ENCODE measurements at places on chromosomes 6 and 20.
A peak's percentile ranks its signal among the peaks of the same experiment; 100 is the strongest.

DNA sequence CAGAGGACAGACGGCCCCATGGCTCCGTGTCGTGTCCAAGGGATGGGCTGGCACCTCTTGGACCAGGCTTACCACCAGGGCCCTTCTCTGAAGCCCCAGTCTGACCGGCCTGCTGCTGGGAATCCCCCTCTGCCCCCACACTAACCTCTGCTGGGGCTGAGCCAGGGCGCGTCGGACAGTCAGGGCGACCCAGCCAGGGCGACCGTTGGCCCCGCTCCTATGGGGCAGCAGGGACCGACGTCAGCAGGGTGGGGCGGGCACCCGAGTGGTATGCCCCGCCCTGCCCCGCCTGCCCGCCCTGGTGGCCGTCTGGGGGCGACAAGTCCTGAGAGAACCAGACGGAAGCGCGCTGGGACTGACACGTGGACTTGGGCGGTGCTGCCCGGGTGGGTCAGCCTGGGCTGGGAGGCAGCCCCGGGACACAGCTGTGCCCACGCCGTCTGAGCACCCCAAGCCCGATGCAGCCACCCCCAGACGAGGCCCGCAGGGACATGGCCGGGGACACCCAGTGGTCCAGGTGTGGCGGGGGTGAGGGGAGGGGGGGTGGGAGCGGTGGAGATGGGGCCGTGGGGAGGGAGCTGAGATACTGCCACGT, at the start of gene SLC17A9:
Gene SLC17A9, plus strand, starts transcription at position 337 of the 595 bp plus-strand sequence. Its CDS starts 122 bp downstream, at position 459.
- DNase-seq: peak; percentile 91

DNA sequence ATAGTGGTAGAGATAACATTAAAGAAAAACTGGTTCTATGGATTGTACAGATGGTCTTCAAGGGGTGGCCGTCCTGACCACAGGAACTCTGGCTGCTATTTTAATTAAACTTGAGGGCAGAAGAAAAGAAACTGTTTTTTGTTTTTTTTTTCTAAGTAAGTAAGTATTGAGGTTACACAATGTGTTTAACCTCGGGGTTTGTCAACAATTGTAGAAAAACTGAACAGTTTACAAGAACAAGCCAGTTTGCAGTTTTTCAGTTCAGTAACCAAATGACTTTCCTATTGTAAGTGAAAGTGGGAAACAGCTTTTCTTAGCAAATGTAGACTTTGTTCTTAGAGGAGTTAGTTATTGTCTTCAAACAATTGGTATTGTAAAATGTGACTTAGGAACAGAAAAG, 77.0 kb downstream of the PLCB1 start:
- DNase-seq: no peak

GRCh38 chr6:139425780-139426179, 51.3 kb upstream of the CITED2 start:
- DNase-seq: no peak

GRCh38 chr6:165768961-165769360, 105.9 kb upstream of the PDE10A start:
- DNase-seq: no peak

- DNase-seq: no peak
Observed at GRCh38 chr6:165677091-165677490, 14.1 kb upstream of the PDE10A start.

DNA sequence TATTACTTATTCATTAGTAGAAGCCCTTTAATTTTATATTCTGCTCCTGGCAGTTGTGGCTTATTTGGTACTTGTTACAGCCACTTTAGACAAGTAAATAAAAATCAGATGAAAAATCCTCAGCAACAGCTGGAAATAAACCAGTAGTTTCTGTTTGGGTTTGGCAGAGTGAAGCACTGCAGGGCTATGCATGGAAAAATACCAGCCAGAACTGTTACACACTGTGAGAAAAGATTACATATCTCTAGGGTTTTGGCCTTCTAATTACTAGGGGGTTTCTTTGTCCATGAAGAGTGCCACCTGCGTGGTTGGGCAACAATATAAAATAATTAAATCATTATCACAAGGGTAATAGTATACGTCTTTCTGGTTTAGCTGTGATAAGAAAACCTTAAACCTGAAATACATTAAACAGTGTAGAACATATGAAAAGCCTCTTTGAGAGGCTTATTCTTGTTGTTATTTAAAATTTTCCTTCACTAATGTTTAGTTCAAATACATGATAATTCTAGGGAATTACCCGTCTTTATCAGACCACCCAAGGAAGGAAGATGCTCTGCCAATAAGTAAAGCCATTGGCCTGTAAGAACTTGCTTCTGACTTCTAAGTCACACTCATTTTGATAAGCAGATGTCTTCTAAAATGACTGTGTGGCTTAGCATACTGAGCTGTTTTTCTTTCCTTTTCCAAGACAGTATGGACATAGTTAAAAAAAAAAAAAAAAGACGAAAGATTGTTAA, 320.0 kb upstream of the FLRT3 start:
- no peak for DNase-seq

GRCh38 chr6:3612341-3613041, 139.0 kb downstream of the PXDC1 start:
- no peak for DNase-seq

GRCh38 chr6:3813150-3813780, 35.9 kb upstream of the FAM50B start:
- DNase-seq: peak; percentile 39

- no peak for DNase-seq
Observed at GRCh38 chr6:156654919-156655918, 122.0 kb upstream of the ARID1B start.

DNA sequence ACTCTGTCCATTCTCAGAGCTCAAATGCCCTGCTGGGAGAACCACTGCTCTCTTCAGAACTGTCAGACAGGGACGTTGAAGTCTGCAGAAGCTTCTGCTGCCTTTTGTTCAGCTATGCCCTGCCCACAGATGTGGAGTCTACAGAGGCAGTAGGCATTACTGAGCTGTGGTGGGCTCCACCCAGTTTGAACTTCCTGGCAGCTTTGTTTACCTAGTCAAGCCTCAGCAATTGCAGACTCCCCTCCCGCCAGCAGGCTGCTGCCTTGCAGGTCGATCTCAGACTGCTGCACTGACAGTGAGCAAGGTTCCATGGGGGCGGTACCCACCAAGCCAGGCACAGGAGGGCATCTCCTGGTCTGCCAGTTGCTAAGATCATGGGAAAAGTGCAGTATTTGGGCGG, 21.8 kb upstream of the UFL1 start:
- DNase-seq: no peak

DNA sequence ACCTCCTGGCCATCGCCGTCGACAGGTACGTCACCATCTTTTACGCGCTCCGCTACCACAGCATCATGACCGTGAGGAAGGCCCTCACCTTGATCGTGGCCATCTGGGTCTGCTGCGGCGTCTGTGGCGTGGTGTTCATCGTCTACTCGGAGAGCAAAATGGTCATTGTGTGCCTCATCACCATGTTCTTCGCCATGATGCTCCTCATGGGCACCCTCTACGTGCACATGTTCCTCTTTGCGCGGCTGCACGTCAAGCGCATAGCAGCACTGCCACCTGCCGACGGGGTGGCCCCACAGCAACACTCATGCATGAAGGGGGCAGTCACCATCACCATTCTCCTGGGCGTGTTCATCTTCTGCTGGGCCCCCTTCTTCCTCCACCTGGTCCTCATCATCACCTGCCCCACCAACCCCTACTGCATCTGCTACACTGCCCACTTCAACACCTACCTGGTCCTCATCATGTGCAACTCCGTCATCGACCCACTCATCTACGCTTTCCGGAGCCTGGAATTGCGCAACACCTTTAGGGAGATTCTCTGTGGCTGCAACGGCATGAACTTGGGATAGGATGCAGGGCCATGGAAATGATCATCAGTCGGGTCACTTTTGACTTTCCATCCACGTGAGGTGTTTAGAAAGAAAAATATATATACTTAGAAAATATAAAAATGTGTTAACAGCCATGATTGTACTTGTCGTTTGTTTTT, 868 bp downstream of the MC3R start:
- DNase-seq: no peak

DNA sequence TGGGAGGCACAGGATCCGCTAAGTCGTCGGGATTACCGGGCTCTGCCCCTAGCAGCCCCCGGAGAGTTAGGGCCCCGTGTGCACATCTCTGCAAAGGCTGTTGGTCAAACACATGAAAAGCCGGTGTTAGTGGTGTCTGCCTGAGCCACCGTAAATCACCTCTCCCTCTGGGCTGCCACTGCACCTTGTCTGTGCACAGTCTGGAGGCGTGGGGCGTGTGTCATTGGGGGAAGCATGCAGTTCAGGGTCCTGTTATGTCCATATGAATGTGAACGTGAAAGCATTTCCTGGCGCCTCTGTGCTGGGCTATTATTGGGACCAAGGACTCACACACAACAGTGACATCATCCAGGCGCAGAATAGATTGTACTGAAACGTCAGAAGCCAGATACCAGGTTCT, 305.6 kb downstream of the NRN1 start:
- DNase-seq: no peak

GRCh38 chr6:42197555-42198362, 3.0 kb upstream of the GUCA1B start:
- no peak for DNase-seq

GRCh38 chr20:40899344-40899743, 129.3 kb upstream of the TOP1 start:
- no peak for DNase-seq

DNA sequence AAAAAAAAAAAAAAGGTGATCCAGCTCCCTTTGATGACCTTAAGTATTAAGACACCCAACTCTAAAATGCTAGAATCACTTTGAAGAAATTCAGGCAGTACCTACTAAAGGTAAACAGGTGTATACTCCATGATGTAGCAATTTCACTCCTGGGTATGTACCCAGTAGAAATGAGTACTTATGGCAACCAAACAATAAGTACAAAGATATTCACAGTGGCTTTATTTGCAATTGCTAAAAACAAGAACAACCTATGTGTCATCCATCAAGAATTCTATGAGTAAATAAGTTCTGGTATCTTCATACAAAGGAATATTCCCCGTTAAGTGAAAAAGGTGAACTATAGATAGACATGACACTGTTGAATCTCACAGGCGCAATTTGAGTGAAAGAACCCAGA, 29.4 kb downstream of the MDGA1 start:
- DNase-seq: no peak

DNA sequence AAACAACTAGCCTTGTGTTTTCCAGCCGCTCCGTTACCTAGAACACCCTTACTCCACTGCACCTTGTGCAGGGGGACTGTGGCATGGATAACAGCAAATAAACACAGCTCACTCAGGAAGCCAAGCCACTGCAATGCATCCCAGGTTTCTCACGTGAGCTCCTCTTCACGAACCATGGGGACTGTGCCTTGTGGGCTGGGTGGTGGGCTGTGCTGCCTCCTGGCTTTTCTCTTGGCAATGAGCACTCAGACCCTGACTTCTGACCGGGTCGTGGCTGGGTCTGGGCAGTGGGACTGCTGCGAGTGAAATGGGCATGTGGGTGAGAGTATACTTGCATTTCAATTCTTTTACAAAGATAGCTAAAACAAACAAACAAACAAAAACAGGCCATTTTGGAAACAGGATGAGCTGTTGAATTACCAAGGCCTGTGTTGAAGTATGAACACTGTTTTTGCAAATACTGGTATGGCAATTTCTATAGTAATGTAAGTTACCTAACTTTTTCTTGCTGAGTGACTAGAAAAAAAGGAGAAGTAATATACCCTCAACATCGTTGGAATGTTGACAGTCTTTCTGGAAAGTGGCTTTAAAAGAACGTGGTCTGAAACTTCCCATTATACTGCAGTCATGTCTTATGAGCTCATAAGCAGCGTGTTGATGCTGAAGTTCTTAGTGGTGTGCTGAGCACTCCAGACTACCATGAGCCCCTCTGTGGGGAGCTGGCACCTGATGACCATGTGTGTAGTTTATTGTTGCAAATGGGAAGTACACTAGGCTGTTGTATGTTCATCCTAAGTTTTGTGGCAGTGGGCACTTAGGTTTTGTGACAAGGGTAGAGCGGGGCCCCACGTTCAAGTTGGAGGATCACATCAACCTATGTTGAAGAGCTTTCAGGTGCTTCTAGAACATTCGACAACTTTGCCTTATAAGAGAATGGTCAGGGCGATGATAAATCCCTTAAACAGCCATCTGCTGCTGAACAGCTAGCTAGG, 120.4 kb downstream of the ARMC2 start:
- DNase-seq: no peak

- DNase-seq: no peak
Observed at GRCh38 chr20:22568872-22569344, 15.5 kb downstream of the FOXA2 start.
